LHCN-M2 (cell line): ENCODE measurements at places on chromosomes 6 and 20. TPM values are rescaled to one million over a fixed set of nuclear protein-coding genes. Genes with fewer than 3 reads are reported as not detected.

The CST1 gene
- total RNA-seq: not detected in 2 replicates

- DNase-seq: no peak
Measured at GRCh38 chr6:136465766-136466303, 84.4 kb downstream of the MAP7 start.

- no peak for DNase-seq
Measured at GRCh38 chr20:53359425-53359824, 234.2 kb downstream of the ZNF217 start.

GRCh38 chr6:106522562-106523250 is 106.6 kb downstream of the RTN4IP1 start:
- DNase-seq: no peak

- DNase-seq: no peak
Measured at GRCh38 chr20:36775826-36776225, 2.3 kb upstream of the DSN1 start.

The SNRPB2 gene
- total RNA-seq: 48.5 and 59.8 TPM in 2 replicates

- DNase-seq: no peak
Measured at GRCh38 chr6:154367336-154367735, 10.7 kb upstream of the IPCEF1 start.

- no peak for DNase-seq
Measured at GRCh38 chr6:156994215-156995076, 217.3 kb downstream of the ARID1B start.
